ENCODE measurements at places on chromosomes 7 and 10.

GRCh38 chr7:84490661-84491060 is 296.1 kb upstream of the SEMA3A start:
- no peak for DNase-seq

- DNase-seq: peak; percentile 13
Measured at GRCh38 chr7:116122972-116123595, 87.3 kb upstream of the TES start.

DNA sequence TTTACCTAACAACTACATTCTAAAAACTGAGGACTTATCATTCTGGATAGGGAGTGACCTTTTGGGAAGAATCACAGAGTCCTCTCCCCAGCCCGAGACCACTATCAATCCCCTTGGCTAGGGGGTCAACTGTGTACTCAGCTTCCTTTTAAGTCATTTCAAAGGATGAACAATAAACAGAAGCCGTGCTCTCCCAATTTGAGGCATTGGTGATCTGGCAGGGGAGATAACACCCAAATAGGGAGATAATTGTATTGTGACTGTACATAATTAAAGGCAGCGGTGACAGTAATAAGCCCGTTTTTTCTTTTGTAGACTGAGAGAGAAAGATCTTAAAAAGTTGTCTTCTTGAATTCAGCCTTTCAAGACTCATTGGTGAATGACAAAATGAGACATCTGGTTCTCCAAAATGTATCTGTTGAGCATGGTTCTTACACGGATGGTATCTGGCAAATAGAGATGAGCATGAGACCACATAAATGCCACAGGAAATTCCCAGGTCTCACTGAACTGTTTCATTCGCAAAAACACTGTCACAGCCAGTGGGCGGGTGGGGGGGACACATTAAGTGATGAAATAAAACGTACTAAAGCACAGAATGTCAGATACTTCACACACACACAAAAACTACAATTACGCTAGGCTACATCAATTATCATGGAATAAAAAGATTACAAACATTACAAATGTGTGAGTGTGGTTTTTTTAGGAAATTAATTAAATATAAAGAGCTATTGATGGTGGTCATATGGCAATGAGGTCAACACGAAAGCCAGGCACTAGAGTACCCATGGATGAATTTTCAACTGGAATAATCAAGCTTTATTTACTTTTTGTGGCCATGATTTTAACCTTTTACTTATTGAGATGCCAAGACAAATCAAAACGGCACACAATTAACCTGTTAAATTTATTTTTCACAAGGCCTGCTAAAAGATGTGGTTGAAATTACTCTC is 108.4 kb downstream of the HIPK2 start:
- DNase-seq: no peak

- DNase-seq: no peak
Measured at GRCh38 chr7:96331233-96331632, 9.3 kb upstream of the SLC25A13 start.

DNA sequence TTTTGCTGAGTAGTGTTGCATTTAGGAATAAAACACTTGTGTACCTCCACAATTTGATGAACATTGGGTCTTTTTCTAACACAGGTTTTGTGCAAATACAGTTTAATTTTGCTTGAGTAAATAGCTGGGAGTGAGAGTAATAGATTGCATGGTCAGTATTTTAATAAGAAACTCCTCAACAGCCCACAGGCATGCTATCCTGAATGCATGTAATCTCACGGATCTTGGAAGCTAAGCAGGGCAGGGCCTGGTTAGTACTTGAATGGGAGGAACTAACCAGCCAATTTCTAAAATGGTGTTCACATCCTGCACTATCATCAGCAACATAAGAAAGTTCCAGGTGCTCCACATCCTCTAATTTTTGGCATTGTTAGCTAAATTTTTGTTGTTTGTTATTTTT is 685.4 kb upstream of the MBL2 start:
- DNase-seq: no peak

DNA sequence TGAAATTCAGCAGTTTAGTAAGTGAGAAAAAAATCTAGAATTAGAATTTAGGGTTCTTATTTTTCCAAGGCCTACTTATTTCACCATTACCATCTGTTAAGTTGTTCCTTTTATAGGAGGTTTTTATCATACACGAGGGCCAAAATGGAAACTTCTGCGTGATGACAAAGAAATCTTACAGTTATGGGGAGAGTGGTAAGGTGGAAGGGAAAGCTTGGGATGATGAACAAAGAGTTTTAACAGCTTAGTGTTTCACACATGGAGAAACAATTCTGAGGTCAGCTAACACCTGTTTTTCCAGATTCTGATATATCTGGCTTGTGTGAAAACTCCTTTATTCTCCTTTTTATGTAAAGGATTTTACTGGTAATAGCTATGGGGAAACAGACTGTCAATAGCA is 49.8 kb upstream of the SEMA3C start:
- DNase-seq: no peak

DNA sequence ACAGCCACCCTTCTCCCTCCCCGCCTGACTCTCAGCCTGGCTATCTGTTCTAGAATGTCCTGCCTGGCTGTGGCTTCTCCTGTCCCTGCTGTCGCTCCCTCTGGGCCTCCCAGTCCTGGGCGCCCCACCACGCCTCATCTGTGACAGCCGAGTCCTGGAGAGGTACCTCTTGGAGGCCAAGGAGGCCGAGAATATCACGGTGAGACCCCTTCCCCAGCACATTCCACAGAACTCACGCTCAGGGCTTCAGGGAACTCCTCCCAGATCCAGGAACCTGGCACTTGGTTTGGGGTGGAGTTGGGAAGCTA is 1.2 kb downstream of the EPO start:
- no peak for DNase-seq

DNA sequence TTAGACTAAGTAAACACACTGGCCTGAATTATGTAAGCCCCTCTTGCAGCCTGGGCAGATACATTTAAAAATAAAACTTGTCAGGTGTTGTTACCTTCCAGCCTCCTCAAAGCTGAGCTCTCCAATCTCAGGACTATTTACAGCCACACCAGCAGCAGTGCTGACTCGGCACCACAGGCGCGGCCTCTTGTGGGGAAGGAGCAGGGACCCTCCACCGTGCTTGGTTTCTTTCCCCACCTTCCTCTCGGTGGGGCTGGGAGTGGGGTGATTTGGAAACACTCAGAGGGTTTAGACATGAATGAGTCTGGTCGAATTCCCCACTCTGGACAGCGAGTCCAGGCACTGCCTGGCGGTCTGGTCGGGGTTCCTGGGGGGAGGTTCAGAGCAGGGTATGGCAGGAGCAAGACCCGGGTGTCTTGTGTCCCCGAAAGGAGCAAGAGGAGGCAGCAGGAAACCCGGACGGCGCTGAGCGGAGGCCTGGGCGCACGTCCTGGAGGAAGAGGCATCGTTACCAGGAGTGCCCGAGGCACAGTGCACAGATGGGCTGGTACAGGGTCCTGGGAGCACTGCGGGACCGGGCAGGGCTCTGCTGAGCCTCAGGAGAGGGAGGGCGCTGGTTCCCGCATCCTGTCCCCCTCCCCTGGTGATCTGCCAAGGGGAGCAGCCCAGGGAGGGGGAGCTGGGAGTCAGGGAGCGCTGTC is 29.2 kb upstream of the CFAP46 start:
- DNase-seq: no peak

- DNase-seq: no peak
Measured at GRCh38 chr10:85761906-85762445, 604.6 kb downstream of the GRID1 start.

GRCh38 chr10:29835055-29835454 is 200.3 kb upstream of the SVIL start:
- no peak for DNase-seq

DNA sequence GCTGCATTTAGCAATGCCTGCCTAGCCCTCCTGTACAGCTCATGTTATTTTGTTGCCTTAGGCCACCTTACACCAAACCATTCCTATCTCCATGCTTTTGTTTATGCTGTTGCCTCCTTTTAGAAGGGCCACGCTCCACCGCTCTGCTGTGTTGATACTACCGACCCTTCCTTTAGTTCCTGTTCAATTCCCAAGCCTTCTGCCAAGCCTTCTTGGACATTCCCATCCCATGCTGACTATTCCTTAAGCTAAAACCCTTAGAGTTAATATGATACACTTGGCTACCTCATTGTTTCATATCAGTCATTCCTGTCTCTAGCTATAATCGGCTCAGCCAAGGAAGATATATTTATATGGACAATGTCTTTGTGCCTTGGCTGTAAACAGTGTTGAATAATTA is 705.5 kb downstream of the LRMDA start:
- no peak for DNase-seq

GRCh38 chr10:1137499-1138163 is 81.4 kb downstream of the WDR37 start:
- no peak for DNase-seq

DNA sequence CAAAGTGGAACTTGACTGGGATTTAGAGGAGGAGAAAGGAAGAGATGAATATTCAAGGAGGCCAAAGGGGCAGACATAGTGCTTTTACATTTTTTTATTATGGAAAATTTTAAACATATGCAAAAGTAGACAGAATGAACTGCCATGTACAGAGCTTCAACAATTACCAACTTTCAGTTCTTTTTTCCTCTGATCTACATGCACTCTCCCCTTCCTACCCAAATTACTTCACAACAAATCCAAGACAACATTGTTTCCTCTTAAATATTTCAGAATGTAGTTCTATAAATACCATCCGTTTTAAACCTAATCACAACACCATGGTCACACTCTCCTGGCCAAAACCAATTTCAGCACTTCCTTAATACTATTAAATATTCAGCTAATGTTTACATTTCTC is 83.5 kb upstream of the FZD1 start:
- no peak for DNase-seq

DNA sequence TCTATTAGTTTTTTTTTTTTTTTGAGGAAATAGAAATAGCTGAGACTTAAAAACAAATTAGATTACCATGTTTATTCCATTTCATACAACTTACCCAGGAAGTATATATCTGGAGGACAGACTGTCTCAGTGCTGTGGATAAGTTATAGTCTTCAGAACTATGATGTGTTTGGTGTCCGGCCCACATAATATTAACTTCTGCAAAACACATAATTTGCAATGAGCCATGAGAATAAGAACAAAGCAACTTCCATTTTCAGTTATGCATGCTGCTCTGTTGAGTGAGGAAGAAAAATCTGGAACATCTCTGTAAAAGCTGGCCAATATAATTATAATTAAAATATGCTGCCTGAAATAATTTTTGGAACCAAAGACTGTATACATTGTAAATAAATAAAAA is 130.9 kb downstream of the AGMO start:
- no peak for DNase-seq

DNA sequence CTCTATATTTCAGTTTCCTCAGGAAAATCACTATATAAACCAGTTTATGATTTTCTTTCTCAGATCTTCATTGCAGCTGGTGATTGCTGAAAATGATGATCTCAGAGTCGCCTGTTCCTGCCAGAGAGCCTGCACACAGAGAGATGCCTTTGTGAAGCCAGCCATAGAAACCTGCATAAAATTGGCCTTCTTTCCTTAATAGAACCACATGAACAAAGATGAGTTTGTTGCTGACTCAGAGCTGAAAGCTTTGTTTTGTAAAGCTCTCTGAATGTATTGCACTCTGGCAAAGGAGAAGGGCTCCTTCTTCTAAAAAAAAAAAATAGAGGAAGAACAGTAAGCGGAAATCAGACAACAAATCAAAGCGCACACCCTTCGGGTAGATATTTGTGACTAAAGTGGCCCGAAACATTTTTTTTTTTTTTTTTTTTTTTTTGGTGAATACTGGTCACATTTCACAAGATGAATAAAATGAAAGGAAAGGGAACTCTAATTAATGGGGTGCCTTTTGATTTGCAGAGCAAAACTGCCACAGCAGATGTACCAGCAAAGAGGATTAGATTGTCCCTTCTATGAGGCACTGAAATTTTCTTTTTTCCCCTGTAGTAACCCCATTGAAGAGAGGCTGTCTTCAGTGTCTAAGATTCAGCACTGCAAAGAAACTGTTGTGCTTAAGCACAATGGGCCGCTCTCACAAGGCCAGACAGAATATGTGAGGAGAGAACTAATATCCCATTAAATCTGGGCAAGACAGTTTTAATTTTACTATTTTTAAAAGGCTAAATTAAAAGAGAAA is 75.1 kb upstream of the PTPRZ1 start:
- no peak for DNase-seq

GRCh38 chr10:21158301-21158700 is 261.2 kb upstream of the NEBL start:
- no peak for DNase-seq

GRCh38 chr7:140031364-140031763 is 31.4 kb downstream of the PARP12 start:
- DNase-seq: no peak

DNA sequence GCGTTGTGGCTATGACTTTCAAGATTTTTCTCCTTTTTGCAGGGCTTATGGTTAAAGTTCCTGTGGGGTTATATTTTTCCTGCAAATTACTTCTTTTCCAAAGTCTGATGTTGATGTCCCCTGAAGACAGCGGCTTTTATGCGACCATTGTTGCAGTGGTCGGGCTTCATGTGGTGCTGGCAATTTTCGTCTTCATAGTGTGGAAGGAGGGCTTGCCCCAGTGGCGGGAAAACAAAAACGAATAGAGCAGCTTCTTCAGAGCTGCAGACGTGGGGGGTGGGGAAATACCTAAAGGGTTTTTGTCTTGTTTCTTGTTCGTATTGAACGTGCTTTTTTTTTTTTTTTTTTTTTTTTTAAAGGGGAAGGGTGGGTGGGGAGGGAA is 53.8 kb downstream of the MCMBP start:
- DNase-seq: peak; percentile 10

GRCh38 chr7:43649755-43650274 is 66.9 kb downstream of the STK17A start:
- no peak for DNase-seq

DNA sequence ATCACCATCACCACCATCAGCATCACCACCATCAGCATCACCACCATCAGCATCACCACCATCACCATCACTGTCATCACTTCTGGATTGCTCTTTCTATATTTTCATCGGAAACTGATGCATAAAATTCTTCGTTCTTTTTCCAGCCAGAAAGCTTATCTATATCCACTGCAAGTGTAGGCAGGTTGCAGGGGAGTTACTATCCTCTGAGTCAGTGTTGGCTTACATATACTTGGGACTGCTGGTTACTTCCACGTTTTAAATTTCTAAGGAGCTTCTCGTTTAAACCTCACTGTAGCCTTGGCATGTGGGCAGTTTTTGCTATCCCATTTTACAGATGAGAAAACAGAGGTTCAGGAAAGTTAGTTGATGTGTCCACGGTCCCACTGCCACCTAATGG is 66.1 kb downstream of the FOXL3 start:
- no peak for DNase-seq

- DNase-seq: no peak
Measured at GRCh38 chr7:94687810-94688209, 31.9 kb upstream of the SGCE start.

DNA sequence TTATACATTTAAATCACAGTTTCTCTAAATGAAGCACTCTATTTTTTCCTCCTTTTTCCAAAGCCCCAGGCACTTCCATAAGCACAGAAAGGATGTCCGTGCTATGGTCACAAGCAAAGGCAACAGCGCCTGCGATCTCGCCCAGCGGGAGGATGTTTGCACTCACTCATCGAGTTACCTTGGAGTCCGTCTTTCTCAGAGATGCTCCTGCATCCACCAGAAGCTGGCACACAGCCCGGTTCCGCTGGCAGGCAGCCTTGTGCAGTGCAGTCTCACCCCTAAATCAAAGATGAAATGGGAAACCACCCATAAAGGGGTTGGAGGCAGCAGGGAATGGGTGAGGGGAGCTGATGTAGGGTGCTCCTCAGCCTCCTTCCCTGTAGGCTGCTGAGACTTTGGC is 51.9 kb upstream of the PTN start:
- no peak for DNase-seq

- DNase-seq: no peak
Measured at GRCh38 chr7:47148536-47149207, 433.2 kb downstream of the TNS3 start.
